ENCODE measurements at places on chromosomes 6 and 20.

- no peak for DNase-seq
These were observed 90.1 kb upstream of the SUPT3H start for GRCh38 chr6:45467853-45468252.

DNA sequence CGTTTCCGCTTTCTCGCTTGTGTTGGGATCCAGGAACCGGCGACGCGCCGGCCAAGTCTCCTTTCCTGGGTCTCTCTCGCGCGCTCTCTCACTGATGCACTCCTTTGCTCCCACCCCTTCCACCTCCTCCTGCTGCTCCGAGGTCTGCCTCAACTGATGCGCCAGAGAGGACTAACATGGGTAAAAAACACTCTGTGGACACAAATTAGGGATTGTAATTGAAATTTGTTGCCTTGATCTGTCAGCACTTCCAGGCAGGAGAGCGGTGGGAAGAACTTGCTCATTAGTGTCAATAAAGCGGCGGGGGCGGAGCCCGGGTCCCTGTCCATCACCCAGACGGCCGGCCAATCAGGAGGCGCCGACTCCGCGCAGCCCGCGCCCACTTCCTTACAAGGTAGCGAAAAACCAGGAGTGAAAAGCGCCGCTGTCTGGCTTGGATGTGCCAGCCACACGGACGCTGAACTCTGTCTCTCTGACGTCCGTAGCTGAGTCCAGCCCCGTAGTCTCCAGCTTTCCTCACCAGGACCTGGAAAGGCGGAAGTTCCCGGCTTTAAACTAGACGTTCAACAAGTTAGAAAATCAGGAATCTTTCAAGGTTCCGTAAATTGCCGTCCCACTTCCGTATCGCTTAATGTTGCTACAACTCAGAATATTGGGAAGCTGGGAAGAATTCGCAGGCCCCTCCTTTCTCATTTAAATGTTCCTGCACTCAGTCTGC lies at the start of gene TBX18:
TSS of gene TBX18 (minus strand) at position 267 of the 718 bp plus-strand sequence. CDS start 417 bp downstream, outside the sequence.
- peak; percentile 99 for DNase-seq

- no peak for DNase-seq
These were observed 11.7 kb upstream of the HCK start for GRCh38 chr20:32040142-32040953.

DNA sequence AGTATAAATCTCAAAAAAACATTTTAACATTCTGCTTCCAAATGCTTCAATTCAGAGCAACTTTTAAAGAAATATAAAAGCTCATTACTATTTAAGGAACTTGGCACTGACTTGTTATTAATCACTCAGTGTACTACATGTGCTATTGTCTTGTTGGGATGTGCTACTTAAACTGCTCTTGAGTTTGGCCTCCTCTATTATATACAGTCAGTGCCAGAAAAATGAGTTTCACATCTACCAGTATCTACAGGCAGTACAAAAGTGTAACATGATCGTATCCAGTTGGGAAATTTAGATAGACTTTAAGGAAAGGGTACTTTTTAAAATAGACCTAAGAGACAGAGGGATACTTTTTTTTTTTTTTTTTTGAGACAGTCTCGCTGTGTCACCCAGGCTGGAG lies 627.3 kb upstream of the SLC35B3 start:
- no peak for DNase-seq

- DNase-seq: no peak
These were observed 37.5 kb downstream of the SOD2 start for GRCh38 chr6:159655409-159655988.

GRCh38 chr6:135568379-135568778 lies 70.8 kb upstream of the AHI1 start:
- peak; percentile 56 for DNase-seq

DNA sequence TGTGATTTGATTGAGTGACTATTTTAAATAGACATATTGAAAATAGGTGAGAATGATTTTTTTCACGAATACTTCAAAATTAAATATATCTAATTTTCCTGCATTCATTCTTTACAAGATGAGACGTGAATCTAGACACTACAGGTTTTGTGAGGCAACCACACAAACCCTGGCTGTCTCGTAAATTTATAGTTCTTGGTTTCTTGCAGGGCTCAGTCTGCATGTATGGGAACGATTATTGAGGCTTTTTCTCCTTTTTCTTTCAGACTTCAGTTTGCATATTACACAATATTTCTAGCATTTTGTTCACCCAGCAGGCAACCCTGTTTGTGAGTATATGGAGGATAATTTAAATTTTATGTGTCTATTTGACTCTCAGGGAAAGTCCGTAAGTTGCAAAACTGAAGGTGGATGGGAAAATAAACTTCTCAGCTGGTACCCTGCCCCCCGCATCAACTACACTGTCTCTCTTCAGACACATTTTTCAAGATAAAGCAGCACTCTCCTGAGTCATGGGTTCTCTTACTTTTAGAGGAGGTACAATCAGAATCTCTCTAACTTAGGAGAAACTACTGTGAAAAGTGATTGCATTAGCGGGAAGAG lies 1349.3 kb downstream of the GRIK2 start:
- no peak for DNase-seq

DNA sequence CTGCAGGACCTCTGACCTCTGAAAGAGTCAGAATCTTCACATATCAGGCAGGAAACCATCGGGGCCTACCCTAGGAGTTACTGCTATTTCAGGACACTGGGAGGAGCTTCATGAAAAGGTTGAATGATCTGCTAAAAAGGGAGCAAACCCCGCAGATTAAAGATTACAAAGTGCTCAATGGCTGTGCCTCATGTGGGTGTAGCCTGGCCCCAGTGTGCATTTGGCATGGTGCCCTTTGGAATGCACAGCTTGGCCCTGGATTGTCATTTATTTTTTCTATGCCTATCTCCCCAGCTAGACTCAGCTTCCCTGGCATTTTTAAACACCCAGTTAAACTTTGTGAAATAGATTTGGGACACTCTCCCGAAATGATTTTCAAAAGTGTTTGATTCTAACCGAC lies 368.5 kb upstream of the SPTLC3 start:
- no peak for DNase-seq

DNA sequence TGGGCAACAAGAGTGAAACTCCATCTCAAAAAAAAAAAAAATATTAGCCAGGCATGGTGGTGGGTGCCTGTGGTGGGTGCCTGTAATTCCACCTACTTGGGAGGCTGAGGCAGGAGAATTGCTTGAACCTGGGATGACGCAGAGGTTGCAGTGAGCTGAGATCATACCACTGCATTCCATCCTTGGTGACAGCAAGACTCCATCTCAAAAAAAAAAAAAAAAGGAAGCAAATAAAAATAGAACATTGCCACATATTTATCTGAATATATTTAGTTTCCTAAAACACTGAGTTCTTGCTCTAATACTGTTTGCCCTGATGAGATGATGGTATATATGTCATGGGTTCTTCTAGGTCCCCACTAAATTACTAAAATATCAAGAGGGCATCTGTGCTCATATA lies 28.4 kb downstream of the CASP8AP2 start:
- no peak for DNase-seq

GRCh38 chr6:127858727-127859391 lies 42.0 kb downstream of the THEMIS start:
- DNase-seq: no peak

DNA sequence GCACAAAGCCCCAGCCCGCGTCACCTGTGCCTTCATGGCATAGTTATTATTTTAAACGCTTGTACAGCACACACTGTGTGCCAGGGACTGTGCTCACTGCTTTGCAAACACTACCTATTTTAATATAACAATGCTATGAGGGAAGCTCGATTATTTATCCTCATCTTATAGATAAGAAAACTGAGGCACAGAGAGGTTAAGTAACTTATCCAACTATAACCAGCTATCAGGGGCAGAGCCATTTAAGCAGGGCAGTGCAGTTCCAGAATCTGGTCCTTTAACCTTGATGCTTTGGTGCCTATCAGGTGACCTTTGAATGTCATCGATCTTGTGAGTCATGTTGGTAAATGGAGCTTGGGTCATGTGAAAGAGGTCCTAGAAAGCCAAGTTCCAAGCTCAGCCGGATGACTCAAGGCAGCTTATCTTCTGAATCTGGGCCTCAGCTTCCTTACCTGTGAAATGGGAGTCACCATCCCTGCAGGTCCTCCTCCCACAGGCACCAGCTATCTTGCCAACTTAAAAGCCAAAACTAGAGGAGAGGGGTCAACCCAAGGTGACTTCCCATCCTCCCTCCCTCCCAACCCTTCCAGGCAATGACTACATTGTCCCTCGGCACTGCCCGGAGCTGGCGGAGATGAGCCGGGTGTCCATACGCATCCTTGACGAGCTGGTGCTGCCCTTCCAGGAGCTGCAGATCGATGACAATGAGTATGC lies 56.4 kb upstream of the TTPAL start:
- no peak for DNase-seq

GRCh38 chr20:46666818-46667515 lies 15.7 kb upstream of the SLC13A3 start:
- no peak for DNase-seq

GRCh38 chr6:138873191-138873590 lies 77.3 kb downstream of the ECT2L start:
- no peak for DNase-seq

- DNase-seq: no peak
These were observed 658.8 kb upstream of the DEFB115 start for GRCh38 chr20:30598460-30599230.

GRCh38 chr6:53128842-53129241 lies 19.8 kb downstream of the GCM1 start:
- DNase-seq: no peak

DNA sequence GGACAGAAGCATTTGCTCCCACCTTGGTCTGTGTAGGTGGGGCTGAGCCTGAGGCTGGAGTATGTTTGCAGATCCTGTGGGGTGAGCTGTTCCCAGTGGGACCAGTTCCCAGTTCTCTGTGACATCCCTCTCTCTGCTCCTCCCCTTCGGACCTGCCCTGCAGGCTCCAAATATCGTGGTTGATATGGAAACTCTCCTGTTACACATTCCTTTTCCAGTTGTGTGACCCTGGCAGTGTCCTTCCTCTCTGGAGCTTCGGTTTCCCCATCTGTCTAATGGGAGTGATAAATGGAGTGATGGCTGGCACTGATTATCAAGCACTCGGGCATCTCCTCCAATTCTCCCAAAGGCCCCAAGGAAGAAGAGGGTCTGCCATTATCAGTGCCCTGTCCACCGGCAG lies 15.7 kb upstream of the TGM2 start:
- peak; percentile 50 for DNase-seq

GRCh38 chr6:153023977-153024708 lies 21.6 kb upstream of the MTRF1L start:
- DNase-seq: peak; percentile 75

DNA sequence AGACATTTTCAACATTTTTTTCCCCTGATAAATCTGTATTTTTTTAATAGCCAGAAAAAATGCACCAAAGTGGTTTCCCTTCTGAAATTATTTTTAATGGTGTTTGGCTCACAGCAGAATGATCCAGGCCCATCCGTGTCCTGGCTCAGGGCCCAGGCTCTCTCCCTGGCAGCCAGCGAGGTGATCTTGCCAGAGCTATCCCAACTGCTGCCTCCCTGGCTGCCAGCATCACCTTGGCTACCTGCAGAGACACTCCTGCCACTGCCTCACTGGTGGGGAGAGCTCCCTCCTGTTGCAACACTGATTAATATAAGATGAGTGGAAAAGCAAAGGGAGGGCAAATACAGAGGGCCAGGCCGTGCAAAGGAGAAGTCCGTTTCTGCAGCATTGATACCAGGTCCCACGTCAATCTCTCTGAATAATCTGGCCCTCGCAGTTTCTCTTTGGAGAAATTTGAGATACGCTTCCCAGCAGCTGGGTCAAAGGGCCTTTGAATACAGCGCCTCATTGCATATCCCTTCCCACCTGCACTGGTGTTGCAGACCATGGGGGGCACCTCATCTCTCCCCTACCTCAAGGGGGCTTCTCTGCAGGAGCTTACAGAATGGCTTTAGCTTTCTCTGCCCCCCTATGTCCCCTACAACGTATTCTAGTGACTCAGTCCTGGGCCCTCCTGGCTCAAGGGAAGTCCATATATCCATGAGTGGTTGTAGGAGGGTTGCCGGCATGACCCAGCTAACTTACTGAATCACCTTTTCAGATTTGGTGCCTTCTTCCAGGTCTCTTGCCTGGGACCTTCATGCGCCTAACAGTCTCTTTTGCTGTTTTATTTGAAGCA lies 12.8 kb upstream of the DSTN start:
- DNase-seq: peak; percentile 63

GRCh38 chr6:121356575-121356974 lies 22.3 kb upstream of the TBC1D32 start:
- no peak for DNase-seq

GRCh38 chr6:26214803-26215584 lies 127.8 kb downstream of the HFE start:
- peak; percentile 31 for DNase-seq

DNA sequence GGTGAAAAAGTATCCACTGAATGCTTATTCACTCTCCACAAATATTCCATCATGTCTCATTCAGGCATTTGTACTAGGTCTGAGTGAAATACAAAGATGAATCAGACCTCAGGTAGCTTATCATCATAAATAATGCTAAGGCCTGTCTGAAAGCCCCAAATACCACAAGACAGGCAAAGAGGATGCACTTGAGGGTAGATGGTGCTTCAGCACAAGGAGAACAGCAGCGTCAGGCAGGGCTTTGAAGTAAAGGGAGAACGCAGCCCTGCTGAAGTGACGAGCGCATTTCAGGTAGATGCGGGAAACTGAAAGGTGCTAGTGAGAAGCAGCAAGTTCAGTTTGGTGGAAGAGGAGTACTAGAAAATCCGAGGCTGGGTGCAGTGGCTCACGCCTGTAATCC lies 38.7 kb downstream of the MAP3K5 start:
- no peak for DNase-seq

- DNase-seq: no peak
These were observed 150.3 kb downstream of the COL21A1 start for GRCh38 chr6:56096946-56097621.

DNA sequence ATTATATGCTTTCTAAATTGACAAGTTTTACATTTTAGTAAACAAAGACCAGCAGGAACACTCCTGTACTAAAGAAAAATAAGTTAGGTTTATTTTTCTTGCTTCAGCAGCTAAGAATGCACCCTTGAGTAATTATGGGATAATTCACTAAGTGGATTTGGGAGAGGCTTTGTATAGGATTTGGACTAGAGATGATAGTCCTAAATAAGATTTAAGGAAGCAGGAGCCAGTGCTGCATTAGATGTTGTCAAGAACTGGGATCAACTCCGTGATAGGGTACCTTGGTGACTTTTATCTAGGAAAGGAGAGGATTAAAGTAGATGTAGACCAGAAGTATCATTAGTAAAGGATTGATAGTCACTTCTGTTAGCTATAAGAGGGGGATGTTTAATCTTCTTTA lies 4.1 kb upstream of the C6orf141 start:
- DNase-seq: no peak

DNA sequence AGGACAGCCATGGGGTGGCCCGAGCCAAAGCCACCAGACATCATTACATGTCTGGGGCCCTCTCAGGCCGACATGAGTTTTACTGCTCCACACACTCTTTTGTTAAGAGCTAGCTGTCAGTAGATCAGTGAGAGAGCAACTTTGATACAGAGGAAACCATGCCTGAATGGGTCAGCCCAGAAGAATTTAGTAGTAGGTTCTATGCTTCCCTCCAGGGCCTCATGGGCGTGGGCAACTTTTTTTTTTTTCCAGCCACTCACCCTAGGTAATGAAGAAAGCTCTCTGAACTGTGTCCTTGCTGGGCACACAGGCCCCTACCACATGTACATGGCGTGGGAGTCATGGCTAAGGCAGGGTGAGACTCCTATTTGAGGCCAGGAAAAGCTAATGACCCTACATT lies 38.8 kb downstream of the HLA-F start:
- no peak for DNase-seq

GRCh38 chr6:34532230-34532629 lies 23.9 kb downstream of the SPDEF start:
- no peak for DNase-seq

- no peak for DNase-seq
These were observed at the start of gene RSPO4 for GRCh38 chr20:1001911-1002681. Gene RSPO4, minus strand, starts transcription at chr20:1002311. Its CDS starts 147 bp downstream, at chr20:1002164.
